ENCODE measurements at places on chromosomes 11 and 22. TPM values are rescaled to one million over a fixed set of nuclear protein-coding genes. Genes with fewer than 3 reads are reported as not detected.

DNA sequence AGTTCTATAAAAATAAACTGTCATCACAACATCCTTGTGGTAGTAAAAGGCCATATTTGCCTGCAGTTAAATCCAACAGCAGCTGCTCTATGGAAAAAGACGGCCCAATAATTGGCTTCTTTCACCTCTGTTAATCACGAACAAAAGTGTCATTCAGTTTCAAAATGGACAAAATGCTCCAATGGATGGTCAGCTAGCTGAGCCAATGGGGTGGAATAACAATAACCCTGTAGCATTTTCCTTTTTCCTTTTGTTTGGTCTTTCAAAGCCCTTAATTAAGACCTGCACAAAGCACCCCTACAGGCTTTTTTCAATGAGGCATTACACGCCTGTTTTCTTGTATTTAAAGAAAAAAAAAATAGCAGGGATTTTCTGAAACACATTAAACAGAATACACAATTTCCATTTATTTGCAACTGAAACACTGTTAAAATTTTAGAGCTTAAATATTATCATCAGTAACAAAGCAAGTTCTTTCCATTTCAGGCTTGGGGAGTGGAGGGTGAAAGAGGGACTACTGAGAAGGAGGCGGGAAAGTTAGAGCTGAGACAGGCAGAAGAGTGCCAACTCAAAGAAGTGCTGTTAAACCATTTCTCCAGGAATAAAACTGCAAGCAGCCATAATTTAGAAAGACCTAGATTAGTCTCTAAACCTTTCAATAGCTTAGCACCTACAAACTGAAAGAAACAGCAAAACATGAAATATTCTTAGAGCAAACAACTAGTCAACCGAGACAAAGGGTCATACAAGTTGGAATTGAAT lies 28.7 kb downstream of the LGR4 start:
- DNase-seq: no peak

Gene C22orf31
- total RNA-seq: not detected

- DNase-seq: no peak
Observed at GRCh38 chr11:78140392-78141077, 1.1 kb upstream of the ALG8 start.

- DNase-seq: no peak
Observed at GRCh38 chr22:43992331-43992821, 31.7 kb upstream of the PARVB start.

GRCh38 chr11:130675917-130676316 lies 227.5 kb downstream of the ADAMTS15 start:
- DNase-seq: no peak

Gene OR52H1
- not detected for total RNA-seq

- DNase-seq: no peak
Observed at GRCh38 chr11:116725434-116726221, 47.2 kb downstream of the BUD13 start.

DNA sequence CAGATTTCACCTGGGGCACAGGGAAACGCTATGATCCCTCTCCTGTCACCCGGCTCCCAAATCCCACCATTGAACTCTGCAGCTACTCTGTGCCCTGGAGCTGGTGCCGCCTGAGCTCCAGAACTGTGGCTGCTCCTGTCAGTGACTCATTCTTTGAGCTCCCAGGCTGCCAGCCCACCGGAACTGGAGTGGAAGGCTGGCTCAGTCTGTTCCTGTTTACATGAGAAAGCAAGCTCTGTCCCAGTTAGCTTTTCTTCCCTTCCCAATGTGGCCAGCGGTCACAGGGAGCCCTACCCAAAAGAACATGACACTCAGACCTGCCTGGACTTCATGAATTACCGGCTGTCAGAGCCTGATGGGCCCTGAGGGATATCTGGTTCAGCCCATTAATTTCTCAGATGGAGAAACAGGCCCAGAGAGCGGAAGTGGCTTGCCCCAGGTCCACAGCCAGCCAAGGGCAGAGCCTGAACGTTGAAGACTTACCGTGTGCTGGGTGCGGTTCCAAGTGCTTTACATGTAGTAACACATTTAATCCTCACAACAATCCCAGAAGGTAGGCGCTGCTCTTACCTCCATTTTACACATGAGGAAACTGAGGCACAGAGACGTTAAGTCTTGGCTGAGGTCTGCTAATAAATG lies 23.8 kb upstream of the IGSF22 start:
- no peak for DNase-seq

Gene KRTAP5-8
- total RNA-seq: not detected

Gene SIK2
- 24.7 TPM for total RNA-seq

DNA sequence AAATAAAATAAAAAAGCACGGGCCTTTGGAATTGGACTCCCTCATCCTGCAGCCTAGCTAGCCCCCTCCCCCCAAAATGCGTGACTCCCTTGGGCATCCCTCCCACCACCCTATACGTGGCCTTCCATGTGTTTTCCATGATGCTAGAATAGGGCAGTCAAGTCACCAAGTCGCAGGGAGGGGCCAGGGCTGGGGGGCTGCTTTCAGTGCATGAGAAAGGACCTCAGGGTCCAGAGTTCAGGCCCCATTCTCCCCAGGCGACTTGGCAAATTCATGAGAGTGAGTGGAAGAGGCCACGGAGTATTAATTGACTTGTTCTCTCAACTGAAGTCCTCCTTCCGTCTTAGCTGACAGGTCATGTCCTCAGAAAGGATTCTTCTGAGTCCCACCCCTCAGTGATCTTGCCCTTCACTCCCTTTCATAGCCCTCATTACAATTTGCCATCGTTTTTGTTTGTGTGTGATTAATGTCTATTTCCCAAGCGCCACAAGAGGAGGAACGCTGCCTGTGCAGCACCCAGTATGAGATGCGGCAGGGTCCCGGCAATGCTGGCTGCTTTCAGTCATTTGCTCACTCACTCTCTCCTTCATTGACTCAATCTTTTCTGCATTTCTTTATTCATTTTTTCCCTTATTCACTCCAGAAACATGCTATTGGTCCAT lies 17.4 kb downstream of the LRRC32 start:
- DNase-seq: no peak

DNA sequence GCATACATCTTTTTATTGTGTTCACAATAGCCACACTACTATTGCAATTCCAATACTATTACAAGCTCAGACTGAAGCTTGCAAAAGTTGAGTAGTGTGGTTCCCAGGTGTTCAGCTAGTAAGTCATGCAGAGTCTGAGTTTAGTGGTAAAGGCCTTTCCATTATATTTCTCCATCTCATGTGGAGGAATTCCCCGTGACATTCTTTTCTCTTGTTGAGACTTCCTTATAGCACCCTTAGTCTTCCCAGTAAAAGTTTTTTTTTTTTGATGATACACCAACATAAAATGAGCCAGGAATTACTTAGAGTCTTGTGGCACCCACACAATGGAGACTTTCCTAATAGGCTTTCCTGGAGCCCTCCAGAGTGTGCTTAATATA lies 110.8 kb downstream of the UVRAG start:
- DNase-seq: no peak

DNA sequence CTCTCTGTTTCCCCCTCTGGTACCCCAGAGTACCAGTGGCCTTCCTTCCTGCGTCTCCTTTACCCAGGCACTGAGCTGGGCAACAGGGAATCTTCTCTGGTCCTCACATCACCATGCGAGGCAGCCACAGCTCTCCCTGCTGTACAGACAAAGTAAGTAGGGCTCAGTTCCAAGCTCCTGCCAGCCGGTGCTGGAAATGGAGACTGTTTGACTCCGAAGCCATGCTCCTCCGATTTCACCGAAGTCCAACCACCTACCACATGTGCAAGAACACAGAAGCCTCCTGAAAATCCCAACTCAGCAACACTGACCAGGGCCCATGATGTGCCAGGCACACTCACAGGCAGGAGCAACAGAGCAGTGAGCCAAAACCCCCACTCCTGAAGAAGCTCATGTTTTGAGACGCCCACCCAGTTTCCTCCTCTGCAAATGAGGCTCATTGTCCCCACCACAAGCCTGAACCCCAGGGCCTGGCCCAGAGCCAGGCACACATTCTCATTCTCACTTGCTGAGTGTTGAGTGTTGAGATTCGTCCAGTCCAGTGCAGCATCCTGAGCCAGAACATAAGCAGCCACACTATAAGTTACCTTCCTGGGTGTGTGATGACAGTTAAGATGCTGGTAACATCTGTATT lies 156.0 kb downstream of the MPPED1 start:
- DNase-seq: no peak

GRCh38 chr11:124788521-124788920 lies 11.7 kb downstream of the MSANTD2 start:
- DNase-seq: no peak

- DNase-seq: no peak
Observed at GRCh38 chr22:26021516-26021915, 147.7 kb upstream of the SEZ6L start.

- DNase-seq: no peak
Observed at GRCh38 chr11:44137057-44137456, 41.6 kb downstream of the EXT2 start.

- DNase-seq: peak; percentile 78
Observed at GRCh38 chr11:128848815-128849455, 18.2 kb downstream of the KCNJ1 start.

- peak; percentile 36 for DNase-seq
Observed at GRCh38 chr11:131370090-131370751, at the start of gene NTM. Gene NTM (plus strand): TSS chr11:131370615.

GRCh38 chr11:35619116-35619854 lies 1.0 kb downstream of the FJX1 start:
- peak; percentile 41 for DNase-seq

DNA sequence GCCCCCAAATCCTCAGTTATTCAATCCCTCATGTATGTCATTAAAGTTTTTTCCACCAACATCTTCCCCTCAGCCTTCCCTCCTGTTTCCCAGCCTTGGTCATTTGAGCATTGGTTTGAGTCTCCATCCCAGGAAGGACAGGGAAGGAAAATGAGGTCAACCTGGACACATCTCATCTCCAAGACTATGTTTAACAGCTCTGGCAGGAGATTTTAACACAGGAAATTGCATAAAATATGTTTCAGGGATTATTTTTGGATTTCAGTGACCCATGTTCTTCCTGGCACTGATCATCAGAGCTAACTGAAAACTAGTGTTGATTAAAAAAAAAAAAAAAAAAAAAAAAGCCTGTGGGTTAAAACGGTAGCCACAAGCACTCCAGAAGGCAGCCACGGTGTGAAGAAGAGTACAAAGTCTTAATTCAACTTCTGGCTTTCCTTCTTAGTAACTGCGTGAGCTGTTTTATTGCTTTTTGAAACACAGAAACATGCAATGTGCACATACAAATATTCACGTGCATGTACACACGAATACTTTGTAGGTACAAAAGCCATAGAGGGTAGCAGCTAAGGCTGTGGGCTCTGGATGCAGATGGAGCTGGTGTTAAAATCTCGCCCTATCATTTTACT lies 164.4 kb upstream of the DDI1 start:
- no peak for DNase-seq

Gene C1QTNF5
- 2.1 TPM for total RNA-seq

GRCh38 chr22:32144496-32145274 lies 14.4 kb downstream of the C22orf42 start:
- DNase-seq: no peak

GRCh38 chr11:124670732-124671131 lies 2.8 kb downstream of the SIAE start:
- no peak for DNase-seq

DNA sequence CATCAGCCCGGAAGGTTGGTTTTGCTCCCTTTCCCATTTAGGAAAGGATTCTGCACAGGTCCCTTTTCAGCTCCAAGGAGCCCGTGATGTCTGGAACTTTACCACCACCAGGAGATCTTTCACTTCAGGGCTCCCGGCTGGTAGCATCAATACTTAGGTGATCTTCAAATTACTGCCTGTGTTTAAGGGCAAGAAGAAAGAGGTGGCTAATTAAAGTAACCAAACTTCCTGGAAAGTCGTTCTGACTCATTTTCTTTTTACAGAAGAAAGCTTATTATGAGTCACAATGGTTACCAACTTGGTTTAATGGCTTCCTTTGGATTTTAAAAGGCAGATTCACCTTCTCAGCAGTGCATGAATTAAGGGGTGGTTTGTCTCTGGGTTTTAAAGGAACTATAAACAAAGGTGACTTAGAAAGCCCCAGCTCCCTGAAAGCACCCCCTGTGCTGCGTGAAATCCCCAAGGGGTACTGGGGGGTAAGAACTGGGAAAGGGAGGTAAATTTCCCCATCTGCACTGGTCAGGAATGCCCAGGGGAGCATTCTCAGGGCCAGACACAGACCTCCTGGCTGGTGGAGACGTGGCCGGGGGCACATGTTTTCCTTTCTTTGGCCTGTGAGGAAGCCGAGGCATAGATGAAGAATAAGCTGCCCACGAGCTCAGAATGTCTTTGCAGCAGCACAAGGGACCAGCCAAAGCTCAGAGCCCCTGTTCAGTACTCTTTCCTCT lies 8.8 kb downstream of the POU2F3 start:
- DNase-seq: no peak

- no peak for DNase-seq
Observed at GRCh38 chr11:24289301-24289700, 207.6 kb upstream of the LUZP2 start.

DNA sequence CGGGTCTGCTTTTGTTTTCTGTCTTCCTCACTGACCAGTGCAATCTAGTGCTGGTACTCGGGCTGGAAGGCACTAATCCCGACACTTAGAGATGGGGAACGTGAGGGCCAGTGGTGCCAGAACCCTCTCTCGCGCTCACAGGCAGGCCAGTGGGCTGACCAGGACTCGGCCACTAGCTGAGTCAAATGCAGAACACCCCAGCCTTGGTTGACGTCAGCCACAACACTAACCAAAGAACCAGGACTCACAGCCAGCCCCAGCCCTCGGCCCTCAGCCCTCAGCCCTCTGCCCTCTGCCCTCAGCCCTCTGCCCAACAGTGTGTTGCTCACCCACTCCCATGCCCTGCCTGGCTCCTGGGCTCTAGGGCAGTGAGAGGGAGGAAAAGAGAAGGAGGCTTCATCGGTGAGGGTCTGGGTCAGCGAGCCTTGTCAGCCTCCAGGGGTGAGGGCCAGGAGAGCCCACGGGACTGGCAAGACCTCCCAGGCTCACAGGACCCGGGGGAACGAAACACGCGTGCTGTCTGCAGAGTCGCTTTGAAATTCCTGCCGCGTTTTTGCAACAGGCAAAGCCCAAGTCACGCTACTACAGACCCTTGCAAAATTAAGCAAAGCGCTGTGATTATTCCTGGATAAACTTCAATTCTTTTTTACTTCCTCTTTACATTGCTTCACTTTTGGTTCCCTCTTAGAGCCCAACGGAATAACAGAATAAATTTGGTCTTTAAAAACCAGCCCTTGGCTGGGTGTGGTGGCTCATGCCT lies 27.5 kb downstream of the KIAA0930 start:
- DNase-seq: no peak

Gene C22orf42
- not detected for total RNA-seq

GRCh38 chr11:32006799-32007388 lies 84.0 kb upstream of the RCN1 start:
- DNase-seq: peak; percentile 16

DNA sequence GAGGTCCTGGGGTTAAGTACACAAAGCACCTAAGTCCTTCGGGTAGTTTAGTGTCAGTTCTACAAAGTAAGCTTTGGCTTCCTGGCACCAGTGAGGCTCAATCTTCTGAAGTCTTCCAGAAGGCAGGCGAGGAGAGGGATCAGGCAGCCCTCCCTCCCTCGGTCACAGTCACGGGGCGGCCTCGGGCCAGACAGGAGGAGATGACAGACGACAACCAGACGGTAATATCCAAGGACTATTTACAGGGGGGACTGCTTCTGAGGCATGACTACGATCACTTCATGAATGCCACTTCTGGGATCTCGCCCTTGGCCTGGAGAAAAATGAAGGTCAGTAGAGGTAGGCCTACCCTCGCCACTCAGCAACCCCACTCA lies 383 bp upstream of the TMEM223 start:
- DNase-seq: no peak

Data from neural crest cell (in vitro differentiated cells).